ENCODE measurements at places on chromosomes 7 and 10. TPM values are rescaled to one million over a fixed set of nuclear protein-coding genes. Genes with fewer than 3 reads are reported as not detected.
A peak's percentile ranks its signal among the peaks of the same experiment; 100 is the strongest.

Gene CCDC126
- total RNA-seq = 17.4 TPM

GRCh38 chr7:8210845-8211724 is 50.9 kb downstream of the ICA1 start:
- DNase-seq = no peak

- DNase-seq = no peak
Measured at GRCh38 chr10:77377678-77378352, 259.8 kb downstream of the KCNMA1 start.

DNA sequence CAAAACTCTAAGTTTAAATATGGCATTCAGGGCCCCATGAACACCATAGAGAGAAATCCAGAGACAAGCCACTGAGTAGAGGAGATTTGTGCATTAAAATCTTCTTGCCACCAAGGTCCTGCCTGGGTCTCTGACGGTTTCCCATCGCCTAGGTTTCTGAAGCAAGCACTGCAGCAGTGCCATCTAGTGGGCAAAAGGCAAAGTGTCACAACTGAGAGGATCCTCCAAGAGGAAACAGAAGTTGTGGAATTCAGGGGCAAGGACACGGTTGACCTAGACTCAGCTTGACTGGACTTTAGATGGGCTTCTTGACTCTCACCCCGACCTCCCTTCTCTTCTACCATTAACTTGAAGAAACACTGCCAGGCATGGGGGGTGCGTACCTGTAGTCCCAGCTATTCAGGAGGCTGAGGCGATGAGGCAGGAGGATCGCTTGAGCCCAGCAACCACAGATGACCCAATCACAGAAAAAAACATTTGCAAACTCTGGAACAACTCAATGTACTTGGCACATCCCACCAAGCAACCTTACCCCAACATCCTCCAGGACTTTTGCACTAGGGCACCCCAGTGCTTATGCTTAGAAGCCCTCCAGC is 604.1 kb downstream of the GALNT17 start:
- DNase-seq = peak; percentile 83

- DNase-seq = no peak
Measured at GRCh38 chr7:29113384-29114102, 32.8 kb downstream of the CPVL start.
